ENCODE measurements at places on chromosomes 7 and 10.
A peak's percentile ranks its signal among the peaks of the same experiment; 100 is the strongest.

DNA sequence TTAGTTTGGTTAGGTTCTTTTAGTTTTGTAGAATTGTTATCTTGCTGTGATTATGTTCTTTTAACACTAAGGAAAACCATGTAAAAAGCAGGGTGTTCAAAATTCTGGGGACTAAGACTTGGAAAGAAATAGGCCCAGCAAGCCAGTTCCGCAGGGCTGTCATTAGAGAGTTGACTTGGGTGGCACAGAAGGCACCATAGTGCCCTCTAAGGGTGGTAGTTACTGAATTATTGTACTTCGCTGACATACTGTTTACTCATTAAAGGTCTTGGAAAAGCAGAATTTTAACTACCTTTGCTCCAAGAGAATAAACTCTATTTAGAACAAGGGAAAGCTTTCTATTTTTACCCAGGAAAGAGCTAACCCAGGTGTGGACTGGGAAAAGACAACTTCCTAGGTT lies 86.5 kb downstream of the OTUD1 start:
- DNase-seq, result peak; percentile 22

DNA sequence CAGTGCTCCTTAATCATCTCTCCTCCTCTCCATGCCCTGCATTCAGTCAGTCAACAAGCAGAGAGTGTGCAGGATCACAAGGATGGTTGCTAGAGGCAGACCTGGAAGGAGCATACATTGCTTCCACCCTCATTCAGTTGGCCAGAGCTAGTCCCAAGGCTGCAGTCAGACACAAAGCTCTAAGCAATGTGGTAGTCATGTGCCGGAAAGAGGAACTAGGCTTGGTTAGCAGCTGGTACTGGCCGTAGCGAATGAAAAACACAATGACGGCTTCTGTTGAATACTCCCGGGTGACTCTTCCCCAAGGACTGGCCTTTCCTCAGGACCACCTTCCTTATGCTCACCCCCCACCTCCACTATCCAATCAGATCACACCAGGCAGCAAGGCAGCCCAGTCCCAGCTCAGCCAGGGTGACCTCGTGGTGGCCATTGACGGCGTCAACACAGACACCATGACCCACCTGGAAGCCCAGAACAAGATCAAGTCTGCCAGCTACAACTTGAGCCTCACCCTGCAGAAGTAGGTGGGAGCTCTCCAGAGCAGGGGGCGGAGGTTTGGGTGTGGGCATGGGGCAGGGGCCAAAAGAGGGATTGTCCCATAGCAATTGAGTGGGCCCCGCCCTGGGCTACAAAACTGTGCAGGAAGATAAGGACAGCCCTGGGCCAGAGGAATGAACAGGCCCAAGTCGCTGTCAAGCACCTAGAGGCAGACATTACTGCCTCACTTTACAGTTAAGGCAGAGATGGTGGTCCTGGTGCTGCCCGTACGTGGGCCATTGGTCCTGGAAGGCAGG lies 10.9 kb downstream of the LDB3 start:
- DNase-seq, result no peak

- peak; percentile 46 for DNase-seq
These were observed 99.4 kb downstream of the MTPN start for GRCh38 chr7:135877805-135878204.

- no peak for DNase-seq
These were observed 34.6 kb upstream of the ZNF273 start for GRCh38 chr7:64868499-64868898.

GRCh38 chr7:158063850-158064610 lies 523.6 kb downstream of the PTPRN2 start:
- no peak for DNase-seq

DNA sequence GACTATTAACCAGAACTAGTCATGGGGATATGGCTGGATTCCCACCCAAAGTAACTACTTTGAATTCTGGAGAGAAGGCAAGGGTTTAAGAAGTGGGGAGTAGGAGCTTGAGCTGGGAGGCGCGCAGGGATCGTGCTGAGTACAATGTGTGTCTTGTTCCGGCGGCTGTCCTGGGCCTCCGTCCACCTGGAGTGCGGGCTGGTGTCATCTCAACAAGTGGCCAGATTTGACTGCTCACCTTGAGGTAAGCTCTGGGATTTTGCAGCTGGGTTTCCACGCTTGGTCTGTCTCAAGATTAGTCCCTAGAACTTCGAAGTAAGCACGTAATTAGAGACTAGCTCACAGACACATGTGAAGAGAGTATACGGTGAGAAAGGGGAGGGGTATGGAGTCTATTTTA lies 49.4 kb downstream of the GLRX3 start:
- no peak for DNase-seq

- peak; percentile 43 for DNase-seq
These were observed 3.9 kb upstream of the FAS start for GRCh38 chr10:88986549-88987242.

DNA sequence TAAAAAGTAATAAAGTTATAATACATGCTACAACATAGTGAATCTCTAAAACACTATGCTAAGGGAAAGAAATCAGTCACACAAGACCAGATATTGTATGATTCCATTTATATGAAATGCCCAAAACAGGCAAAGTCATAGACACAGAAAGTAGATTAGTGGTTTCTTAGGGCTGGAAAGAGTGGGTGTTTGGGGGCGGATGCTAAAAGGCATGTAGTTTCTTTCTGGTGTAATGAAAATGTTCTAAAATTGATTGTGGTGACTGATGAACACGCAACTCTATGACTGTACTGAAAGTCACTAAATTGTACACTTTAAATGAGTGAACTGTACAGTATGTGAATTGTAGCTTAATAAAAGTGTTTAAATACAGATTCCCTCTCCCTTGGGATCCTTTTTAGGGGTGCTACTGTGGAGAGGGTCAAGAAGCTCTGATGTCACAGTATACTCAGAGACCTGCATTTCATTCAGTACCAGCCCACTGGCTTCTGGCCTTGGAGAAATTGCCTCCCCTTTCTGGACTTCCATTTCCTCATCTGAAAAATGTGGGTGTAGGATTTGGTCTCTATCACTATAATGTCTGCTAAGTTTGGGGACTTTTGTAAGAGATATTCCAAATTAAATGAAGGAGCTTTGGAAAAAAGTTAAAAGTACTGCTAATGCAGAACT lies 46.4 kb downstream of the AOAH start:
- DNase-seq, result no peak

- DNase-seq, result no peak
These were observed 247.1 kb downstream of the KCNMA1 start for GRCh38 chr10:77390481-77390891.

- DNase-seq, result no peak
These were observed 2.7 kb upstream of the NRG3 start for GRCh38 chr10:81872206-81872862.

- DNase-seq, result no peak
These were observed 242.6 kb downstream of the BICC1 start for GRCh38 chr10:58755340-58755610.

- DNase-seq, result no peak
These were observed 1.5 kb downstream of the BCAP29 start for GRCh38 chr7:107581387-107582013.

DNA sequence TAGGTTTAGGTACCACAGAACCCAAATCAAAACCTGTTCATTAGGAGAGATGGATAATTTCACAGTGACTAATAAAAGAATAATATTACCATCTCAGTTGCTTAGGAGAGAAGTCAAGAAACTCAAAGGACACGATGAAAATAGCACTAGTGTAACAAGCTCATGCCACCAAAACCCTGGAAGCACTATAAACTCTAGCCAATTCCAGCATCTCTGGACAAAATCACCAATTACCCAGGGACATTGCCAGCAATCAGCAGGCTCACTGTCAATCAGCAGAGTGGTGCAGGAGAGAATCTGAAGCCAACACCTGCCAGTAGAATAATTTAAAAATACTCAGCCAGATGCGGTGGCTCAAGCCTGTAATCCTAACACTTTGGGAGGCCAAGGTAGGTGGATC lies 88.9 kb downstream of the ARMH3 start:
- no peak for DNase-seq

DNA sequence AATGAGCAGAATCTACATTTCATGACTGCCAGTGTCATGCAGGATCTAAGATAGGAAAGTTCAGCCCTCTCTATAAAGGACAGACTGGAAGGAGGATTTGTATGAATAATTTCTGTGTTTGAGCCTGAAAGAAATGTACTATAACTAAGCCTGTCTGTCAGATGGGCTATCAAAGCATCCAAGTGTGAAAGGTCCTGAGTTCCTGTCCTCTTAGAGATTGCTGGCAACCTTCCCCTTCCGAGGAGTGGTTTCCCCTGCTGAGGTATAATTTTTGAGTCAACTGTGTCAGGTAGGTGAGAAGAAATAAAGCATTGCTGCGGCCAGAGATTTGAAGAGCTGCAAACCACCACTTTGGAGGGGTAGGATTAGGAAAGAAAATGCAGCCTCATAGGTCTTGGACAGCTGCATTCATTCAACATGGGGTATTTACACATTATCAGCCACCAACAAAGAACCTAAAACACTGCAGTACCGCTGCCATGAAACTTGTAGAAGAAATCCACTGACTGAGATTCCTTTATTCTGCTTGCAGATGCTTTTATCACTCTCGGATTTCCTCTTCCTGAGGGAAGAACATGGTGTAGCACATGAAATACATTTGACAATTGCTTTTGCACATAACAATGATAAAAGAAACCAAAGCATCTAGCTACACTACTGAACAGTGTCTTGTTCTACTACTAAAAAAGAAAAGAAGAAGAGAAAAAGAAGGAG lies 189.1 kb downstream of the DGKI start:
- no peak for DNase-seq

GRCh38 chr10:44627591-44628354 lies 242.9 kb upstream of the CXCL12 start:
- DNase-seq, result no peak

GRCh38 chr10:126097558-126098225 lies 201.3 kb downstream of the FANK1 start:
- DNase-seq, result no peak

GRCh38 chr7:7452119-7452518 lies 83.6 kb downstream of the COL28A1 start:
- no peak for DNase-seq

DNA sequence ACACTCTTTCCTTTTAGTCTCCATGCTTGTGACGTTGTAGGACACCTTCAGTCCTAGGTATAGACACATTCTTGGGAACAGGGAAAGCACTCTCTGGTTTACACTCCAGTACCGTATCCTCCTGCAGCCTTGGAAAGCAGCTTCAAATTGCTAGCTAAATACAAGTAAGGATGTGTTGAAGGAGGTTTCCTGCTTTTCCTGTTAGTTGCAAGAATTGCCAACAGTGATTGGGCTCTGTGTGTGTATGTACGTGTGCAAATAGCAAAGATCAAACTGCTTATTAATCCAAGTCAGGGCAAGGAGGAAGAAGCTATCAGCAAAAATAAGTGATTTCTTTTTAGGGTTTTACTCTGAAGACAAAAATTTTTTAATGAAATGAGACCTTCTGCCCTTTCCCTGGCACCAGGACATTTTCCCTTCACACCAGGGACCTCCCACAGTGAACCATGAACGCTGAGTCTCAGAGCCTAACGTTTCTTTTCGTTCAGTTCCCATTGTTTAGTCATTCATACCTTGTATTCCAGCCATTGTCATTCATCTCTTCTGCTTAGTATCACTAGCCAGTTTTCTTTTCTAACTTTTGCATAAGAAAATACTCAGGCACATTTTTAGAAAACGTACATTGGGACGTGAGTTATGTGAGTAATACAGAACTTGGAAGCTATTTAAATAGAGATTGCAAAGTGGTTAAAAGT lies 36.9 kb upstream of the AUTS2 start:
- no peak for DNase-seq

DNA sequence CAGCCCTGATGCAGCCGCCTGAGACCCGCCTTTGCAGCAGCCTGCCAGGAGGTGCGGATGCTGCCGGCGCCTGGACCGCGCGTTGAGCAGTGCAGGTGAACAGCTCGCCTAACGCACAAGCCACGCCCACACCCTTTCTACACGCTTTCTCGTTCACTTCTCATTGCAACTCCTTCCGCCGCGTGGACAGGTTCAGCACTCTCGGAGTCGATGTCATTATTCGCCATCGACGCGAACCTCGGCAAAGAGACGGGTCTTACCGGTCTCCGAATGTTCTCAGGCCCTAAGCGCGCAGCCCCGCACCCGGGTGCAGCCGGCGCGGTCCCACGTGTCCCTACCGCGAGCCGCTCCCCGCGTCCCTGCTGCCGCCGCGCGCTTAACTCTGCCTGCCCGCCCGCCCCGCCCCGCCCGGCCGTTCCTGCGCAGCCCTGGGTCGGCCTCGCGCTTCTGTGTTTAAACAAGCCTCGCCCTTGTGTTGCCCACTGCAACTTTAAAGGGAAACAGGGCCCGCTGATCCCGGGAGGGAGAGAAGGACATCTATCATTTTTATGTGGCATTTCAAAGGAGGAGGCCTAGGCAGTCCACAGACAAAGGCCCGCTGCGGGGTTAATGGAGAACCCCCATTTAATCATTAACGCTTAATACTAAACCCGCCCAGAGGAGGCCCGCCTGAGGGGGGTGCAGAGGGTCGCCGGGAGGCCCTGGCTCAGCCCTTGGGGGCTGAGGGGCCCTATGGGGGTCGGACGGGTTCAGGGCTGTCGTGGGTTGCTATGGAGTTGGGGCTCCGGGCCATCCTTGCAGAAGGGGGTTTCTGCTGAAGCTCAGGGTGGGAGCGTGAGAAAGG lies 128.5 kb downstream of the WDR11 start:
- peak; percentile 71 for DNase-seq

DNA sequence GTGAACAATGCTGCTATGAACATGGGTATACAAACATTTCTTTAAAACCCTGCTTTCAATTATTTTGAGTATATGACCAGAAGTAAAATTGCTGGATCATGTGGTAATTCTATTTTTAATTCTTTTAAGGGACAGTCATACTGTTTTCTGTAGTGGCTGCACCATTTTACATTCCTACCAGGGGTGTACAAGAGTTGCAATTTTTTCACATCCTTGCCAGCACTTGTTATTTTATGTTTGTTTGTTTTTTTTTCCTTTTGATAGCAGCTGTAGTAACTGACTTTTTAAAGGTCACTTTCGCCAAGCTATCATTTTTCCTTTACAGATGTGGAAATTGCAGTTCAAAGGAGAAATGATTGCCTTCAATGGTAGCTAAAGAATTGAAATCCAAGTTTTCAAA lies 99.5 kb downstream of the GPR85 start:
- no peak for DNase-seq

DNA sequence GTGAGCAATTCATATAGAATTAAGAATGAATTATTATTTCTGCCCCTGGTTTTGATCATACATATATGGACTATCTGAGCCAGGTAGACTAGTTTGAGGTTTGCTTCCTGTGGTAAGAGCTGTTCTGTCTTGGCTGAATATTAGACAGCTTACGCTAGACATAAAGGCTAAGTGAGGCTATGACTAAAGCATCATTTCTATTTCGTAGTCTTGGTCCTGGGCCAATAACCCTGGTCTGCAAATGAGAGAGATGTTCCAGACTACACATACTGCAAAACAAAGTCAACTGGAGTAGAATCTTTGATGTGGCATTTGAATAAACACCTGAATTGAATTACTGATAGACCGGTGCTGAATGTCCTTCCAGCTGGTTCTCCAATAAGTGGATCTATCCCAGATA lies 40.8 kb upstream of the CACNB2 start:
- no peak for DNase-seq

- no peak for DNase-seq
These were observed 483 bp downstream of the GDF10 start for GRCh38 chr10:47300429-47300931.

Data from LoVo (cell line).